ENCODE measurements at places on chromosomes 6 and 20. TPM values are rescaled to one million over a fixed set of nuclear protein-coding genes. Genes with fewer than 3 reads are reported as not detected.
A peak's percentile ranks its signal among the peaks of the same experiment; 100 is the strongest.

DNA sequence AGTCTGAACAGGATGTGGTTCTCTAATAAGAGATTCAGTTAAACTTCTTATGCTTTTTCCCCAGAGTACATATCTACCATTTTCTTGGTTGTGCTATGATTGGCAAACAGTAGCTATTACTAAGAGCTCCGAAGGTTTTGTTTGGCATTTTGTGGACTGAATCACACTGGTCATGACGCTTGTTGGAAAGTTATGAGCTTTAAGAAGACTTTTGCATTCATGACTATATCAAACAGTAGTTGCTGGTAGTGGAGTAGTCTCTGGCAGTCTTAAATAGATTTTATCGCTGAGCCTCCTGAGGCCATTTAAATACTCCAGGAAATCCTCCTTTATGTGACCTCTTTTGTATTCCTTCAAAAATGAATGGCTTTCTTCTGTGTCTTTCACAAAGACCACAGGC lies 40.8 kb downstream of the CCDC170 start:
- no peak overlapping the region for H3K27ac ChIP-seq
- no peak overlapping the region for H3K4me3 ChIP-seq
- H3K27me3 ChIP-seq: no peaks in the 10 kb centered on the region
- H3K36me3 ChIP-seq: no peaks in the 10 kb centered on the region
- H3K4me1 ChIP-seq: no peaks in the 10 kb centered on the region
- DNase-seq: no peak

DNA sequence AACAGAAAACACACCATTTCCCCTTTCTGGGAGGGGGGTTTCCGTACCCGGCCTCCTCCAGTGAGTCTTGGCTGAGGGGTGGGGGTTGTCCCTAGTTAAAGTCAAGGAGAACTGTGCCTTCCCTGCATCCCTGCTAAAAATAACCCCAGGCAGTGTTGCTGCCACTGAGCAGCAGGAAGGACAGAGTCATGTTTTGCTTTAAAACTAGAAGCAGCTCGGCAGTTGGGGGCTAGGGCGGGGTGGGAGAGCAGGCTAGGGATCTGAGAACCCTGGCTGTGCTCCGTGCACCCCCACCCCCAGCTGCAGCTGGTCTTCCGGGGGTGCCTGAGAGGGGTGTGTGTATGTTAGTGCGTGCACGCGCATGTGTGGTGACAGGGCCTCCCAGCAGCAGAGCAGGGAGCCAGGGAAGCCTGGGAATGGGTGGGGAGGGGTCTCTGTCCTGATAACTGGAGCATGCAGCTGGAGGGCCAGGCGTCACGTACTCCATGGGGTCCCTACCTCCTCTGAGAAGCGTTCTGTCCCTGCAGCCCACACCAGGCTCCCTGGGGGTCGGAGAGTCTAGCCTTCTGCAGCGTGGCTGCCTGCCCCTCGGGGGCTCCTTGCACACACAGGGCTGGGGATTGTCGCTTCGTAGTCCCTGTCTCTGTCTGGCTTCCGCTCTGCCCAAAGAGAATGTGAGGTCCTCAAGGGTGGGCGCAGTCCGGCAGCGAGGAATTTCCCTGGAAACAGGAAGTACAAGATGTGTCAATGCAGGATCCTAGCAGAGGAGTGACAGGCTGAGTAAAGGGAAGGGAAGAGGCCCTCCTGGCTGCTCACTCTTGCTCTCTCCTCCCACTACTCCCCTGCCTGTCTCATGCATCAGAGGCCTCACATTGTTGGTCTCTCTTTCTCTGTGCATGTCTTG lies 16.8 kb upstream of the ARMC12 start:
- H3K4me3 ChIP-seq: peak overlapping the region; percentile 11
- peak overlapping the region; percentile 67 for H3K27ac ChIP-seq
- H3K4me1 ChIP-seq: peaks cover 60% of the 10 kb centered on the region
- H3K36me3 ChIP-seq: no peaks in the 10 kb centered on the region

DNA sequence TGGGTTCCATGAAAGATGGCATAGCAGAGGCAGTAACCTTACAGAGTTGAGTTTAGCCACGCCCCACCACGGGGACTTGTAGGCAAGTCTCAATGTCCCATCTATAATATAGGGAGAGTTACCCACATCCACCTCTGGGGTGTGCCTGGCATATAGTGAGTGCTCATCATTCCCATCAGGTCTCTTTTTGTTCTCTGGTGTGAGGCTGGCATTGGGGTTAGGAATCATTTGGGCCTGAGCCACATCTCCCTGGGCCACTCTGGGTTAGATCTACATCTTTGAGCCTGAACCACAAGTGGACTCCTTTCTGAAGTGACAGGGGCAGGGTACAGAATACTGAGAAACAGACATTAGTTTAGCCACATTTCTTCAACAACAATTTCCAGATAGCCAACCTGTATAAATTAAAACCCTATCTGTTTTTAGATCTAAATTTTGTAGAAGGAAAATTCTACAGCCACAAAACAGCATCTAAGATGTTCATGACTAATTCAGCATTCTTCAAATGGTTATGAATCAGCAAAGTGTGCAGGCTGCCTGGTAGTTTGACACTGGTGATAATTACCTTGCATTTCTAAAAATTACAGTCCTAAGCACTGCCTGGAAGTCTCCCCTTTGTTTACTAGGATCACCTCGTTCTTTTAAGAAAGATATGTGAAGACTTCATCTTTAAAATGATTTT lies 20.1 kb downstream of the RNF24 start:
- H3K27ac ChIP-seq: no peak overlapping the region
- H3K27me3 ChIP-seq: no peaks in the 10 kb centered on the region
- peaks cover 27% of the 10 kb centered on the region for H3K4me1 ChIP-seq

DNA sequence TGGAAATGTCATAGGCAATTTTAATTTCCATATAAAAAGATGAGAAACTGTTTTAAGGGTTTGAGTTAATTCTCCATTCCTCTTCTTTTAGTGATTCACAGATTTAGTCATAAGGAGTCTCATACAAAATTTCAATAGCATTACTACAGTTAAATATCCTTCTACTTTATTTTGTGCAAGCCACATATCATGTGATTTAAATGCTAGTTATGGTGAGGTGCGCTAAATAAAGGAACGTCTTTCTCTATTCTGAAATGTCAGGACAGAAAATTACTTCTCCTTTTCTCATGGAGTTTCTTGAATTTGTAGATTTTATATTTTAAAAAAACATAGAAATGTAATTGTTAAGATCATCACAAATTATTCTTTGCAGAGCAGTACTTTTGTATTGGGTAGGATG lies 50.0 kb upstream of the SUPT3H start:
- peaks cover 10% of the 10 kb centered on the region for H3K4me1 ChIP-seq
- no peak for DNase-seq
- H3K36me3 ChIP-seq: no peaks in the 10 kb centered on the region
- no peaks in the 10 kb centered on the region for H3K27me3 ChIP-seq
- H3K4me3 ChIP-seq: no peak overlapping the region

The SLC17A3 gene
- total RNA-seq: not detected

DNA sequence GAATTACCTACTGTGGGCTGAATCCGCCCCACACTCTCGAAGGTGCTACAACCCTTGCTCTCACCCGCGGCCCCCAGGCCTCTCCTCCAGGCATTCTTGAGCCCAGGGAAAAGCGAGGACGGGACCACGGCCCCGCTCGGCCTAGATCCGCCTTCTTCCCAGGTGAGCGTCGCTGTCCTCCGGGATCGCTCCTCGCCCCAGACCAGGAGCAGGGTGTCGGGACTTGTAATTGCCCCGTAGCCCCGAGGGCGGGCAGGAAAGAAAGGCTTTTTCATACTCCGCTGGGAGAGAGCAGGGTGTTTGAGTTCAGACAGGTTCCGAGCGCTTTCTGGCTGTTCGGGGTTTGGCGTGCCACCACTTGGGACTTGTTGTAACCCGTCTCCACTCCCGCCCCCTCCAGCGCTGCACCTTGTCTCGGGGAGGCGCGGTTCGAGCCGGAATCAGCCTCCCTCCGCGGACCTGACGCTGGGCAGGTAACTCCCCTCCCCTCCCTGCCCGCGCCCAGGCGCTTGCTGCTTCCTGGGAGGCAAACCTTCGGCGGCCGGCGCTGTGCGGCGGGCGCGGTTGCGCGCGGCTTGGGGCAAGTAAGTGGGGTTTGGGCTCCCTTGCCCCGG lies at the start of gene FAM83B:
Gene FAM83B, plus strand, starts transcription at position 529 of the 614 bp plus-strand sequence. CDS start 23,476 bp downstream, outside the sequence.
- DNase-seq: no peak
- no peak within 1 kb of the TSS for H3K27ac ChIP-seq
- no peaks in the 10 kb centered on the region for H3K36me3 ChIP-seq
- H3K4me1 ChIP-seq: no peaks in the 10 kb centered on the region

DNA sequence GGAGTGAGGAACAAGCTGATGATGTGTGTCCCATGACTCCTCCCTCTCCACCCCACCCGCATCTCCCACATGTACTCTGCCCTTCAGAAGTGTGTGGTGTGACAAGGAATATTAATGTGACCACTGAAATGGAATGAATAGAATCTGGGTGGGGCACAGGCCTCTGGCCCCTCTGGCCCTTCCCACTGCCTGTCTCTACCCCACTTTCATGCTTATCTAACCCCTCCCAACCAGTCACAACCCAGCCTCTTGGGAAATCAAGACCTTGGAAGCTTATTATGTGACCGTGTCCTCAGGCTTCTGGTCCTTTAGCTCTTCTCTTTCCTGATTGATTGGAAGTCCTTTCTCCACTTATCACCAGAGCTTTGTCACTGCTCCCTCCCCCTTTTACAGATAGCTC lies 312.2 kb upstream of the SOX4 start:
- no peak overlapping the region for H3K27ac ChIP-seq
- no peaks in the 10 kb centered on the region for H3K4me1 ChIP-seq
- H3K36me3 ChIP-seq: no peaks in the 10 kb centered on the region
- no peaks in the 10 kb centered on the region for H3K27me3 ChIP-seq

GRCh38 chr6:35727231-35727934 lies 9.4 kb upstream of the ARMC12 start:
- H3K4me1 ChIP-seq: peaks cover 67% of the 10 kb centered on the region
- peak overlapping the region; percentile 67 for H3K27ac ChIP-seq
- peak overlapping the region; percentile 64 for H3K4me3 ChIP-seq

DNA sequence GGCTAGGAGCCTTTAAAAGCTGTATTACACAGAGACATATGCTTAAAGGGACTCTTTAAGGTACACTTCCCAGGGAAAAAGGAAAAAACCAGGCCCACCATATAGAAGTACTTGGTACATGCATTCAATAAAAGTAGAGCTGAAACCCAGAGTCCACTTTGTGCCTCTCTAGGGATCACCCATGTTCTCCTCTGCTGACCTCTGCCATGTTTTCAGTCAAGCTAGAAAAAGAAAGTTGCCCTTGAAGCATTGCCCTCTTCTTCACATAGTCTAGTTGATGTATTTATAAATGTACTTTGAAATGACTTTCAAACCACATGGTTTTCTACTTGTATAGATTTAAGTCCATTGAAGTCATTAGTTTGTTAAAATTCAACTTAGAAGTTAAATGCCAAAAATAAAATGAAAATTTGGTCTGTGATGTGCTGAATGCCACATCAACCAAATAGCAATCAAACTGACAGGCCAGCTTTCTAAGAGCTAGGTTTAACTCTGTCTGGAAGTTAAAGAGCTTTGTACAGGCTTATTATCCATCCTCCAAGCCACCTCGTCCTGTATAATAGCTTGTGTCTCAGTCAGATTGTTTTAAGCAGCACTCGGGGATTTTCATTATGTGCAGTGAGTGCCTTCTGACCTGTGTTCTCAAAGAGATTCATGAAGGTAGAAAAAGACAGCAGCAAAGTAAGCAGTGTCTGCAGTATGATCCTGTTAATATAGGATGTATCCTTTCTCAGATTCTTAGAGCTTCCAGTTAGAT lies 238.6 kb upstream of the PLN start:
- H3K36me3 ChIP-seq: no peaks in the 10 kb centered on the region
- DNase-seq: no peak
- H3K27me3 ChIP-seq: no peaks in the 10 kb centered on the region
- H3K4me1 ChIP-seq: no peaks in the 10 kb centered on the region
- H3K27ac ChIP-seq: no peak overlapping the region

DNA sequence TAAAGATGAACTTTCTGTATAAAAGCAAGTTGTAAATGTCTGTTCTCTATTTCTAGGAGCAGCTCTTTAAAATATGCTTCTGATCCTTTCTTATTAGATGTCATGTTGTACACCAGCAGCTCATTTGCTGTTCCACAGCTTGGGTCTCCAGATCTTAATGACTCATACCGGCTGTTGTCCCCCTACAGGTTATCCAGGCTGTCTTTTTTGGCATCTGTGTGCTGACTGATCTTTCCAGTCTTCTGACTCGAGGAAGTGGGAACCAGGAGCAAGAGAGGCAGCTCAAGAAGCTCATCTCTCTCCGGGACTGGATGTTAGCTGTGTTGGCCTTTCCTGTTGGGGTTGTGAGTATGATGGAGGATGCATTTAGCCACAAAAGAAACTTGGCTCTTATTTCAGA lies 76.0 kb downstream of the AIG1 start:
- H3K4me3 ChIP-seq: no peak overlapping the region
- no peaks in the 10 kb centered on the region for H3K36me3 ChIP-seq
- H3K27ac ChIP-seq: no peak overlapping the region
- no peaks in the 10 kb centered on the region for H3K27me3 ChIP-seq
- no peaks in the 10 kb centered on the region for H3K4me1 ChIP-seq

- DNase-seq: no peak
- no peak overlapping the region for H3K4me3 ChIP-seq
- H3K4me1 ChIP-seq: no peaks in the 10 kb centered on the region
- no peak overlapping the region for H3K27ac ChIP-seq
Observed at GRCh38 chr6:168703990-168704389, 263.0 kb downstream of the SMOC2 start.

GRCh38 chr6:158662954-158663624 lies 13.2 kb downstream of the SYTL3 start:
- H3K27ac ChIP-seq: peak overlapping the region; percentile 75
- no peaks in the 10 kb centered on the region for H3K4me1 ChIP-seq
- H3K4me3 ChIP-seq: peak overlapping the region; percentile 34
- peaks cover 13% of the 10 kb centered on the region for H3K36me3 ChIP-seq
- DNase-seq: peak; percentile 79

DNA sequence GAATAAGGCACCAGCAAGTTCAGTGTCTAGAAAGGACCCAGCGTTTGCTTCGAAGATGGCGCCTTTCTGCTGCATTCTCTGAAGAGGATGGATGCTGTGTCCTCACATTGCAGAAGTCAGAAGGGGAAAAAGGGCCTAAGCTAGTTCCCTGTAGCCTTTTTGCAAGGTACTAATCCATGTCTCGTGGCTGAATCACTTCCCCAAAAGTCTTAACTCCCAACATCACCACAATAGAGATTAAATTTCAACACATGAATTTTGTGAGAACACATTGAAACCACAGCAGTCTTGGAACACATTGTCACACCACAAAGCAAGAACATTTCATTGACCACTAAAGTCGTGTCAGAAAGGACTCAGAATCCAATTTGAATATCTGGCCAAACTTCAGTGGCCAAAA lies 42.1 kb downstream of the KLHL31 start:
- no peak for DNase-seq
- H3K36me3 ChIP-seq: no peaks in the 10 kb centered on the region
- H3K4me3 ChIP-seq: no peak overlapping the region
- H3K27me3 ChIP-seq: no peaks in the 10 kb centered on the region

GRCh38 chr6:157849288-157850017 lies 26.4 kb downstream of the SNX9 start:
- DNase-seq: no peak
- H3K27ac ChIP-seq: no peak overlapping the region
- H3K4me3 ChIP-seq: no peak overlapping the region
- no peaks in the 10 kb centered on the region for H3K36me3 ChIP-seq
- H3K4me1 ChIP-seq: no peaks in the 10 kb centered on the region

- no peaks in the 10 kb centered on the region for H3K27me3 ChIP-seq
- no peak overlapping the region for H3K27ac ChIP-seq
- DNase-seq: no peak
- H3K4me3 ChIP-seq: no peak overlapping the region
- no peaks in the 10 kb centered on the region for H3K4me1 ChIP-seq
Observed at GRCh38 chr20:35317416-35318210, 25.4 kb upstream of the FAM83C start.

GRCh38 chr6:117837261-117837660 lies 69.8 kb upstream of the SLC35F1 start:
- no peaks in the 10 kb centered on the region for H3K4me1 ChIP-seq
- no peaks in the 10 kb centered on the region for H3K36me3 ChIP-seq
- no peak overlapping the region for H3K27ac ChIP-seq
- H3K4me3 ChIP-seq: no peak overlapping the region

All from naive thymus-derived CD4-positive, alpha-beta T cell (primary cell).